Dermis lymphatic vessel endothelial cell (primary cell): ENCODE measurements at places on chromosomes 13 and 19. TPM values are rescaled to one million over a fixed set of nuclear protein-coding genes. Genes with fewer than 3 reads are reported as not detected.

The IRS2 gene
- total RNA-seq: 1.1 and 2.1 TPM in 2 replicates

The PLIN5 gene
- total RNA-seq: 23.5 and 27.5 TPM in 2 replicates

The EXOC3L2 gene
- 0.54 and 1.3 TPM in 2 replicates for total RNA-seq

The SOX1 gene
- not detected in 2 replicates for total RNA-seq

The HS6ST3 gene
- under 0.01 TPM in 1 of 2 replicates, not detected in the other for total RNA-seq

The PEAK3 gene
- total RNA-seq: 0.22 and 0.26 TPM in 2 replicates

The SLC27A1 gene
- total RNA-seq: 18.3 and 23.0 TPM in 2 replicates

The NAA16 gene
- 5.5 and 6.4 TPM in 2 replicates for total RNA-seq
